ENCODE measurements at places on chromosomes 12 and 14.

GRCh38 chr12:69684466-69684865 is 14.6 kb downstream of the BEST3 start:
- no peak for DNase-seq

DNA sequence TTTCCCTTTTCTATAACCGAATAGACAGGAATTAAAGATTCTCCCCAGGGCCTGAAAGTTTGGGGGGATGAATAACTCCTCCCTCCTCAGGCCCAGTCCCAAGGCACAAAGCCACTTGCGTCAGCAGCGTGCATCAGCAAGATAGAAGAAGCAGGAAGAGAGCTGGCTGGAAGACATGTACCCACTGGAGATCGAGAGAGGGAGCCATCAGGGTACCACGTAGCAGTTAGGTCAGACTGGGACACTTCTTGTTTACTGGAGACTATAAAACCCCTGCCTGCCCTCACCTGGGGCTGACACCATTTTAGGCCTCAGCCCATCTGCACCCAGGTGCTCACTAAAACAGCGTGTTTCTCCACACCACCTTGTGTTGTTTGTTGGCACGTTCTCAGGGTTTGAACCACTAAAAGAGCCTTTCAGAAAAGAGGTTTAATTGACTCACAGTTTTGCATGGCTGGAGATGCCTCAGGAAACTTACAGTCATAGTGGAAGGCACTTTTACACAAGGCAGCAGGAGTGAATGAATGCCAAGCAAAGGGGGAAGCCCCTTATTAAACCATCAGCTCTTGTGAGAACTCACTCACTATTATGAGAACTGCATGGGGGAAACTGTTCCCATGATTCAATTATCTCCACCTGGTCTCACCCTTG is 93.2 kb downstream of the TMTC3 start:
- DNase-seq = peak; percentile 11

DNA sequence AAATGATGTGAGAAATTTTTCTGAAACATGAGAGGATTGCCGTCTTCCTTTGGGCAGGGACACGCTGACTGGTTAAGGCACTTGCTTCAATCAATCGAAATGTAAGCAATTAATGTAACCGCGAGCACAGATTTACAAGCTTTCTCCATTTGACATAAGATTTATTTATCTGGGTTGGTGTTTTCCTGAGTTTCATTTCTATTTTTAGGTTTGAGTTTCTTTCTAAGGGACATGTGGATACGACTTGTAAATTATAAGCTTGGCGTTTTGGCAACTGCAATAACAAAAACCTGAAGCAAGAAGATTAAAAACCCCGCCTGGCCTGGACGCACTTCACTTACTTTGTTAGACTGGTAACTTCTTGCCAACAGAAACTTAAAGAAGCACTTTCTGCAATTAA is 20.3 kb upstream of the SINHCAF start:
- no peak for DNase-seq

GRCh38 chr12:94309373-94309772 is 150.3 kb downstream of the CEP83 start:
- no peak for DNase-seq

DNA sequence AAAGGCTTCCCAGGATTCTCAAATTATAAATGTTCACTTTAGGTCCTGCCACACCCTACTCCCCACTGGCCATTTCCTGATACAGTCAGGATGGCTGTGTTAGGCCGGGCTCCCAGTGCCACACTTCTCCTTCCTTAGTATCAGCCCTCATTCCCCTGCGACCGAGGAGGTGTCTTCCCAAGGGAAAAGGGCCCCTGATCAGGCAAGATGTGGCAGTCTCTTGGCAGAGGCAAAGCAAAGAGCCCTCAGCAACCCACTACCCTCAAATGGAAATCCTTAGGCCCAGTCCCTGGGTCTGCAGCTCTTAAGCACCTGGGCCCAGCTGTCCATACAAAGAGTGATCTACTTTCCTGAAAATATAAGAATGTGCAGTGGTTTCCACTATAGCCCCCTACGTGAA is 96.5 kb upstream of the VASH1 start:
- no peak for DNase-seq

- no peak for DNase-seq
Observed at GRCh38 chr14:79805636-79806035, 405.7 kb downstream of the DIO2 start.

DNA sequence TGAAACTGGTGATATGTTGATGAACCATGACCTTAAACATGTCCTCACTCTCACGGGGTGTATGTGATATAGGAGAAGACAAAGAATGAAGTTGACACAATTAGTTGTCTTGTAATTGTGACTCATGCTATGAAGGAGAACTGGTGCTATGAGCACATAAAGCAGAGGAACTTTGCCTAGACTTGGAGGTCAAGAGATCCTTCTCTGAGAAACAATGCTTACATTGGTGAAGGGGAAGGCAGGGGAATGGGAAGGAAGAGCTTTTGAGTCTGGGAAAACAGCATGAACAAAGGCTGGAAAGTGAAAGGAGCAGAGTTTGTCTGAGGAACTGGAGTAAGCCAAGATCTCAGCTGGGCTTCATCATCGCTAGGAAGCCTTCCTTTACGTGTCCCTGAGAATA is 83.2 kb downstream of the MYRFL start:
- no peak for DNase-seq

DNA sequence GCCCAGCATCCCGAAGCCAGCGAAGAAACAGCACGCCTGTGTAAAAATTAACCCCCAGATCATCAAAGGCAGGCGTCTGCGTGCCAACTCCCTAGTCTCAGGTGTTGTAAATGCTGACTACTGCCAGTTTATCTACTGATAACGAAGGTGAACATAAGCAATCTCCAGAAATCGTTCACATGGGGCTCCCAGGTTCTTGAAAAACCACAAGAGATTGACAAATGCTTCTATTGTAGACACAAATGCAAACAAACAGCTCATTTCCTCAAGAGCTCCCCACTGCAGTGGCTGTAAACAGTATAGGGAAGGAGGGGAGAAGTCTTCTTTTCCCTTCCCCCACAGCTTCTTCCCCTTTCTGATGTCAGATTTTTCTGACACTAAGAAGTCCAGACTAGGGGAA is 5.3 kb upstream of the PLEKHG3 start:
- no peak for DNase-seq

- peak; percentile 44 for DNase-seq
Observed at GRCh38 chr12:54009171-54010052, 627 bp downstream of the HOXC8 start.

DNA sequence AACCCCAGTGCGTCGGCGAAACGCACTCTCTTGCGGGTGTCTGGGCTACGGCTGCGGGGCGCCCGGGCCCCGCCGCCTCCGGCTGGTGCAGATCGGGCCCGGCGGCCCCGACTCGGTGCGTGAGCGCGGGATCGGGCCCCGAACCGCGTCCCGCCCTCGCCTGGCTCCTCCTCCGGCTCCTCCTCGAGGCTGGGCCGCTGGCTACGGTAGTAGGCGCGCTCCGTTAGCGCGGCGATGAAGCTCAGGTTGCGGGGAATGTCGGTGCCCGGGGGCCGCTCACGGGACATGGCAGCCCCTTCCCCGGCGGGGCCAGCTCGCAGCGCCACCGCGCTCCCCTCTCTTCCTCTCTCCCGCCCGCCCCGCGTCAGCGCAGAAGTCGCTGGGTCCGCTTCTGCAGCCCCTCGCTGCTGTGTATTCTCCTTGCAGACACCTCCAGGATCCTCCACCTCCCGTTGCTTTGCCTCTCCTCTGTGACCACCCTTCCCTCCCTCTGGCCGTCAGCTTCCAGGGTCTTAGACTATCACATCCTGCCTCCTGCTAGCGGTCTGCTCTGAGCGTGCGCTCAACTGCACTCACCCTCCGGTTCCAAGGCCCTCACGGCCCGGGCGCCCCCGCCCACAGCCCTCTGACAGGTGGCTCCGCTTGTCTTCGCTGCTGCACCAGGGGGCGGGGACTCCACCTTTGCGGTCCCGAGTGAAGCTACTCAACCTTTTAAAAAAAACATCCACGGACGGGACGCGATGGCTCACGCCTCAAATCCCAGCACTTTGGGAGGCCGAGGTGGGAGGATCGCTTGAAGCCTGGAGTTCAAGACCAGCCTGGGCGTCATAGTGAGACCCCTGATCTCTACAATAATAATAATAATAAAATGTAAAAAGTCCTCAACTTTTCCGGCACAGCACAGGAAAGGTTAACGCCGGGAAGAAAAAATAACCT is at the start of gene PPP1R3E:
Gene PPP1R3E, minus strand, starts transcription at position 570 of the 936 bp plus-strand sequence. Its CDS starts 283 bp downstream, at position 287.
- DNase-seq = peak; percentile 82

- no peak for DNase-seq
Observed at GRCh38 chr12:120814203-120814902, 88.7 kb downstream of the ACADS start.

GRCh38 chr12:3718100-3718499 is 34.8 kb downstream of the CRACR2A start:
- DNase-seq = no peak

DNA sequence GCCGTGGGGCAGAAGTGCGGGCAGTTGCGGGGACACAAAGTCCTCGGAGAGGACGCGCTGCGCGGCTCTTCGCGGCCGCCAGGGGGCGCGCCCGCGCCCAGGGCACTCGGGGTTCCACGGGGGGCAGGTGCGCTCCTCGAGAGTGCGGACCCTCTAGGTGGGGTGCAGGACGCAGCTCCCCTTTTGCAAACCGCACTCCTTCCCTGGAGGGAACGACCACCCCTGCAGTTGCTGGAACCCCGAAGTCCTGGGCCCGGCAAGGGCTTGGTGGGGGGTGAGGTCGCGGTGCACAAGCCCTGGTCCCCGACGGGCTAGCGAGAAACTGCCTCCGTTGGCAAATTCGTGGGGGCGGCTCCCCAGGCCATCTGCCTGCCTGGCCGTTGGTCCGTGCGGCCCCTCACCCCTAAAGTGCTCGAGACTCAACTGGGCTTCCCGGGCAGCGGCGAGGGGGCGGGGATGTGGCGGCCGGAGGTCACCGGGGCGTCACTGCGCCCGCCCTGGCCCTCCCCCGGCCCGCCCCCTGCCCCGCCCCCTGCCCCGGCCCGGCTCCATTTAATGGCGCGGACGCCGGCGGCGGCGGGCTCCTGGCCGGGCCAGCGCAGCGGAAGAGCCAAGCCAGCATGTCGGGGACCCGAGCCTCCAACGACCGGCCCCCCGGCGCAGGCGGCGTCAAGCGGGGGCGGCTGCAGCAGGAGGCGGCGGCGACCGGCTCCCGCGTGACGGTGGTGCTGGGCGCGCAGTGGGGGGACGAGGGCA is at the start of gene ADSS1:
Gene ADSS1, plus strand, starts transcription at position 579 of the 756 bp plus-strand sequence. Its CDS starts 42 bp downstream, at position 621.
- DNase-seq = peak; percentile 56

GRCh38 chr12:53601296-53601847 is 24.8 kb downstream of the ATF7 start:
- DNase-seq = no peak

GRCh38 chr14:60807971-60808370 is 73.4 kb downstream of the MNAT1 start:
- DNase-seq = no peak

GRCh38 chr14:75277815-75278421 is 710 bp upstream of the FOS start:
- peak; percentile 58 for DNase-seq

All from kidney tubule cell (primary cell).